Renal cortical epithelial cell (primary cell): ENCODE measurements at places on chromosomes 2 and 18.

- no peak for DNase-seq
Observed at GRCh38 chr2:96163415-96163767, 18.2 kb upstream of the DUSP2 start.

DNA sequence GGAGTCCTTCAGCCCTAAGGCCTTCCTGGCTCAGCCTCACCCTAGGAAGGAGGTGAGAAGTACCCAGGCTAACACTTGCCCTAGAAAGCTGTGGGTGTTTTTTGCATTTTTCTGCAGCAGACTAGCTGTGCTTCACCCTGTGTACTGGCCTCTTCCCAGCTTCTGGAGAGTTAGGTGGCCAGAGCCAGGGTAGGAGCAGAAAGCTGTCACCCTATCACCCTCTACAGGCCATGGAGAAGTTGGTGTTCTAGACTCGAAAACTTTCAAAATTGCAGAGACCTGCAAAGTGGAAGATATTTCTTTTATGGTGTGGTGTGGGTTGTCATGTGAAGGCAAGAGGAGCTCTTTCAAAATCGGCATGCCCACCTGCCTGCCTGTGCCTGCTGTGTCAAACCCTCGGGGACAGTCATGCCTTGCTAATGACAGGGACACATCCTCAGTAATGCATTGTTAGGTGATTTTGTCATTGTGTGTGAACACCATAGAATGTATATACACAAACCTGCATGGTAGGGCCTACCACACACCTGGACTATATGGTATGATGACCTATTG, 29.8 kb downstream of the EHD3 start:
- peak; percentile 8 for DNase-seq

- DNase-seq, result no peak
Observed at GRCh38 chr2:21748501-21748900, 624.7 kb downstream of the TDRD15 start.

GRCh38 chr18:37361335-37362157, 204.1 kb downstream of the CELF4 start:
- no peak for DNase-seq

- peak; percentile 84 for DNase-seq
Observed at GRCh38 chr18:9742524-9743131, 34.5 kb downstream of the RAB31 start.

DNA sequence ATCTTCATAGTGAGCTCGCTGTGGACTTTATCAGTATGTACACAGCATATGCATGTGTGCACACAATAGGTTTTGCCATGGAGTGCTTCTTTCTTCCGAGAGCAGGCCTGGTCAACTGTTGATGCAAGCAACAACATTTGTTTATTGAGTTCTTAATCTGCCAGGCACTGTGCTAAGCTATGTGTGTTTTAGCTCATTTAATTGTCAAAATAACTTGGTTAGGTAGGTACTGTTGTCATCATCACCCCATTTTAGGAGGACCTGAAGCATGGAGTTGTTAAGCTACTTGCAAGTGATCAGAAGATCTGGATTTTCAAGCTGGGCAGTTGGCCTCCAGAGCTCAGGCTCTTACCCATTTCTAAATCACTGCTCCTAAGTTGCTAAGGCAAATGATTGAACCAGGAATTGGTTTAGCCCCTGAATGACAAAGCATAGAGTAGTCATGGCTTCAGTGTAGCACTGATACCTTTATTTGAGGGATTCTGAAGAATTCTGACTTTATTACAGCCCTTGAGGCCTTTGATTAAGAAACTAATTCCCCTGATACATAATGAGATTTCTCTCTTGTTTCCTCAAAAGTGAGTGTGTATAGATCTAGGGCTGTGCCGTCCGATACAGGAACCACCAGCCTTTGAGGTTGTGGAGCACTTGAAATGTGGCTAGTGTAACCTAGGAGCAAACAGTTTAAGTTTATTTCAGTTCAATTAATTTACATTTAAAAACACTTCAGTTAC, 132.9 kb downstream of the FMNL2 start:
- no peak for DNase-seq

DNA sequence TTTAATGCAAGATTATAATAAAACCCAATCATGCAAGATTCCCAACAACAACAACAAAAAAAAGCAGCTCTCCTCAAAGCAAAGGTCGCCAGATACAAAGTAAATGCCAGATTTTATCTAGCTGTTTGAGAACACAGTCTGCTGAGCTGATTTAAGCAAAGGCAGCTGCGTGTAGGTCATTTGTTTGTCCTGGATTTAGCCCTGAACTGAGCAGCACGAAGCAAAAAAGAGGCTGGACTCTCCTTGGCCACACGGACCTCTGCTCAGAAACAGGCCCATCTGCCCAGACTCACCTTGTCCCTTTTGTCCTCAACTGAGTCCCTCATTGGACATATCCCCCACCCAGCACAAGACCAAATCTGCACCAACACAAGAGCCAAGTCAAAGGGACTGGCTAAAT, 91.5 kb downstream of the PID1 start:
- DNase-seq, result no peak

- DNase-seq, result no peak
Observed at GRCh38 chr2:219228911-219229304, 528 bp downstream of the ATG9A start.

- DNase-seq, result no peak
Observed at GRCh38 chr18:12253027-12253426, 1.1 kb upstream of the CIDEA start.
